CD4-positive, CD25-positive, alpha-beta regulatory T cell (primary cell): ENCODE measurements at places on chromosomes 12 and 14. TPM values are rescaled to one million over a fixed set of nuclear protein-coding genes. Genes with fewer than 3 reads are reported as not detected.

DNA sequence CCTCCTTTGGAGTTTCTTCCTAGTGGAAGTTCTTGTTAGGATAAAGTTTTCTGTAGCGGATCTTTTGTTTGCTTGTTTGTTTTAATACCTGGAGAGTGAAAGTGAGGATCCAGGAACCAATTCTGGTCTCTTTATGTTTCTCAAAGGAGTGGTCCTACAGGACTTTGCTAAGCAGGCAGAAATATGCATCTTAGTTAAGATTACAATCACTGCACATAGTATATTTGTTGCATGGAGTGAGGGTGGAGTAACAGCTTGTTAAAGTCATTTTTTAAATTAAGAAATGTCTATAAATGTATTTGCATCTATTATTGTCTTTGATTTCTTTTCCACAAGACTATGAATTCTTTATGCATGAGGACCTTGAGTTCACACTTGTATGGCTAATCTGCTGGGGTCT, 76.7 kb downstream of the DRAM1 start:
- no peak for DNase-seq

DNA sequence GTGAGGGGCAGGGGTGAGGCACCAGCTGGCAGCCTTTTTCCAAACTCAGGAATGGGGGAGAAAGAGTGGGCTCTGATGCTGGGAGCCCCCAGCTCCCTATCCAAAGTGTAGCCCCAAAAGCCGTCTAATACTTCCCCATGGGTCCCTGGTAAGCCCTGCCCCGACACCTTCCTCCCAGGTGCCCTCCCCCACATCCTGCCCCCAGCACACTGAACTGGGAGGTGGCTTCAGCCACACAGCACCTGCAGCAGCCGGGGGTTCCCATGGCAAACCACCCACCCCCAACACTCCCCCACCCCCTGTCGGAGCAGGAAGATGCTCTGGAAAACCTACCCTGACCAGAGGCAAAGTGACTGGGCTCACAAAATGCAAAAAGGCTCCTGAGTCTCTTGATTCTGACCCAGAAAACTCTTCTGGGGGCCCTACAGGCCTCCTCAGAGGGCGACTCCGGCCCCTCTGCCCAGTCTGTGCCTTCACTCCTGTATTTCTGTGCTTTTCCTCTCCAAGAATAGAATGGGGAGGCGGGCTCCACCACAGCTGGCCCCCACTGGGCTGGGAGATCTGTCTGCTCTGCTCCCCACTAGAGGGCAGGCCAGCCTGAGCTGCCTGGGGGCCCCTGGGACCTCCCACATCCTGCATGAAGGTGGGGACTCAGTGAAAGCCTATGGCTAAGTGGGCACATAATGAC, 81.6 kb downstream of the ITPK1 start:
- DNase-seq = peak; percentile 44

DNA sequence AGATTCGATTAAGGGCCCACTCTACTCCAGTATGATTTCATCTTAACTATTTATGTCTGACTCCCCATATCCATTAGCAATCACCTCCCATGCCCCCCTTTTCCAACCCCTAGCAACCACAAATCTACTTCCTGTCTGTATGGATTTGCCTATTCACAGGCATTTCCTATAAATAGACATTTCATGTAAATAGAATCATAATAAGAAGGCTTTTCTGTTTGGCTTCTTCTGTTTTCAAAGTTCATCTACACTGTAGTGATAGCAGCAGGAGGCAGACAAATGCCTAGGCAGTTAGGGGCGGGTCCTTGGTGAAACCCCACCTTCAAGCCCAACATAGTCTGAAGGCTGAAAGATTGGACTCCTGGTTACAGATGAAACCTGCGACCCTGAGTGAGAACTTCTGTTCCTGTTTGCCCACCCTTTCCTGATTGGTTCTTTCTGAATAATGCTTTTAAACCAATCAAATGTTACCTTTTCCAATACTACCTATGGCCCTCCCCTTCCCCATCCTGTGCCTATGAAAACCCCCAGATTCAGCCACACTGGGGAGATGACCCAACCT, 62.1 kb upstream of the HECTD1 start:
- no peak for DNase-seq

DNA sequence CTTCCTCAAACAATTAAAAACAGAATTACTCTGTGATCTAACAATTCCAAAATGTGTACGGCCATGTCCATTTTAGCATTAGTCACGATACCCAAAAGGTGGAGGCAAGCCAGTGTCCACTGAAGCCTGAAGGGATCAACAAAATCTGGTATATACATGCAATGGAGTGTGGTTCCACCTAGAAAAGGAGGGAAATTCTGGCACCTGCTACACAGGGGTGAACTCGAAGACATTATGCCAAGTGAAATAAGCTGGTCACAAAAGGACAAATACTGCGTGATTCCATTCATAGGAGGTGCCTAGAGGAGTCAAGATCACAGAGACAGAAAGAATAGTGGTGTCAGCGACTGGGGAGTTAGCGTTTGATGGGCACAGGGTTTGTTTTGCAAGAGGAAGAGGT, 331.4 kb downstream of the MED13L start:
- no peak for DNase-seq

DNA sequence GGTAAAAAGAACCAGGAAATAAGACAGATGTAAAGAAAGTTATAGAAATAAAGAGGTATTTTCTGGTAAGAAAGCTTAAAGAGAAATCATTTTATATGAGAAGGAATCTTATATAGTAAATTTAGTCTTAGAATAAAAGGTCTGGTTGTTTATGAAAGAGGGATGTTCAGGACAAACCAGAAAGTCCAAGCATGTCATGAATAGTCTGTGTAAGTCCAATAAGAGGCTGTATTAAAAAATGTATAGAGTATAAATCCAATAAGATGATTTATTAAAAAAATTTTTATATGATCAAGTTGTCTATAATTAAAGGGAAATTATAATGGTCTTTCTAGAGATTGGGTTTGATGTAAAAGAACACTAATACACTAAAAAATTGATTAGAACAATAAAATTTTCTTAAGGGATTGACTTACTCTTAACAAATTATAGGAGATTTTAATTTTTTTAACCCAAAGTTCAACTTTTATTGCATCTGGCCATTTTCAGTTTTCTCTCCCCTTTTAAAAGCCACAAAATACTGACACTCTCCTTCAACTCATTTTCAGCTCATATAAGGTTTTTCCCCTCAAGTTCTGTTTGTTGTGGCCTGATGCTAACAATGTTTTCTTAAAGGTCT, 35.1 kb downstream of the ST8SIA1 start:
- no peak for DNase-seq

- DNase-seq = no peak
Observed at GRCh38 chr12:104662908-104663307, 206.2 kb downstream of the CHST11 start.

DNA sequence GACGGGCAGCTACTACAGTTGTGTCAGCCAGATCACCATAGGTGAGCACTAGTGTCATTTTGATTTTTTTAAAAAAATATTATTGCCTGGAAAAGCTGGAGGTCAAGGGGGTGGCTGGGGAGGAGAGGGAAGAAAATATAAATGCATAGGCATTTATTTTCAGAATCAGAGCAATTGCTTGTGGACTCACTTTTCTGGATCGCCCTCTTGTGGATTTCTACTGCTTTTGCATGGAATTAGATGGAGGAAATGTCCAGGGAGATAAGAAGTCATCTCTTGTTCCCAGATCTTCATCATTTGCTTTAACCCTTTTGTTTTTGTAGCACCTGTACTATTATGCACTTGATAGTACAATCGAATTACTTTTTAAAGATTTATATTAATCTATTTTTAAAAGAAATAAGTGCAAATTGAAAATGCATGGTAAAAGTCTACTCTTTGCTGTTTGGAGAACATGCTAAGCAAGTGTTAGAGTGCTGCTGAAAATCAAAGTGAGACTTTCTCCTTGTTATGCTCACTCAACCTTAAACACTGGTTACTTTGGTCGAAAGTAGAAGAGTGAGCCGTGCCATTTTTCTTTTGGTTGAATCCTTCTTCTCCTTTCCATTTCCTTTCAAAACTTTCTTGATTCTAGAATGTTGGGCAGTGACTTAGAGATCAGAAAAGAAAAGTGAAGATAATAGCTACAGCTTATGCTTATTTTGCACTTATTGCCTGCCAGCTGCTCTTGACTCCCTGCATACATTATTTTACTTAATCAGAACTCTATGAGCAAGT, 60.6 kb upstream of the ANO4 start:
- DNase-seq = no peak

GRCh38 chr12:25382311-25383106, 131.8 kb upstream of the KRAS start:
- DNase-seq = no peak

GRCh38 chr14:64118892-64119291, 175.3 kb downstream of the ESR2 start:
- no peak for DNase-seq

BEGAIN gene
- total RNA-seq = 1.3 TPM

AMDHD1 gene
- 0.67 TPM for total RNA-seq
